Melanocyte of skin (primary cell): ENCODE measurements at places on chromosomes 5 and 9. TPM values are rescaled to one million over a fixed set of nuclear protein-coding genes. Genes with fewer than 3 reads are reported as not detected.

The FGFR4 gene
- total RNA-seq, result 4.5 and 5.7 TPM in 2 replicates

The TNFSF8 gene
- total RNA-seq, result not detected in 2 replicates

The ITGA1 gene
- total RNA-seq, result 11.0 and 14.5 TPM in 2 replicates

The SPAG8 gene
- total RNA-seq, result 0.36 and 1.0 TPM in 2 replicates

The FCN2 gene
- total RNA-seq, result not detected in 2 replicates

The IL4 gene
- total RNA-seq, result not detected in 2 replicates

The ALDOB gene
- under 0.01 TPM in 1 of 2 replicates, not detected in the other for total RNA-seq

The TERT gene
- not detected in 2 replicates for total RNA-seq
